ENCODE measurements at places on chromosomes 2 and 18. TPM values are rescaled to one million over a fixed set of nuclear protein-coding genes. Genes with fewer than 3 reads are reported as not detected.

The ACADL gene
- total RNA-seq = 0.15 TPM

The CNDP1 gene
- total RNA-seq = not detected

The ALPG gene
- not detected for total RNA-seq

The CRYBA2 gene
- total RNA-seq = 1.3 TPM
